ENCODE measurements at places on chromosomes 4 and X. TPM values are rescaled to one million over a fixed set of nuclear protein-coding genes. Genes with fewer than 3 reads are reported as not detected.

Gene FAM13A
- total RNA-seq: 43.9 TPM

Gene TRIM60
- not detected for total RNA-seq

Gene PDGFRA
- total RNA-seq: 298 TPM

Gene IBSP
- total RNA-seq: 1.9 TPM

Gene PRDM5
- 8.2 TPM for total RNA-seq

Gene RAI2
- 2.0 TPM for total RNA-seq

Gene HMGB3
- total RNA-seq: 3.9 TPM

Gene MID2
- 11.9 TPM for total RNA-seq

Gene CCKAR
- not detected for total RNA-seq

Gene SYN1
- 0.36 TPM for total RNA-seq

Gene GSX2
- total RNA-seq: not detected

Gene PLAC8
- total RNA-seq: not detected

Gene SPIN2A
- 0.53 TPM for total RNA-seq

Gene RBMXL3
- not detected for total RNA-seq

Gene PAGE3
- total RNA-seq: not detected

Gene GAGE12H
- total RNA-seq: not detected

Gene HSFX2
- 0.72 TPM for total RNA-seq

Gene POF1B
- not detected for total RNA-seq

Gene SAT1
- 98.4 TPM for total RNA-seq

Gene PAGE2B
- total RNA-seq: not detected

Gene UGT2B10
- total RNA-seq: not detected

Gene NPY1R
- 33.2 TPM for total RNA-seq

Gene DCAF8L1
- total RNA-seq: not detected

Gene TBC1D19
- total RNA-seq: 48.6 TPM

Gene ETFDH
- total RNA-seq: 31.5 TPM

Gene ODAPH
- total RNA-seq: not detected

Gene SSX4
- total RNA-seq: not detected

Gene WDR17
- total RNA-seq: 0.76 TPM

Gene IL1RAPL1
- 0.78 TPM for total RNA-seq

Gene MAGEA12
- not detected for total RNA-seq

Data from smooth muscle cell of the pulmonary artery (primary cell).